ENCODE measurements at places on chromosomes 16 and 17. TPM values are rescaled to one million over a fixed set of nuclear protein-coding genes. Genes with fewer than 3 reads are reported as not detected.

GRCh38 chr17:4631836-4632580 lies 9.5 kb downstream of the ALOX15 start:
- H3K4me3 ChIP-seq, result no peak overlapping the region
- peaks cover 16% of the 10 kb centered on the region for H3K27me3 ChIP-seq
- peaks cover 5% of the 10 kb centered on the region for H3K4me1 ChIP-seq
- H3K36me3 ChIP-seq, result no peaks in the 10 kb centered on the region

CISD3 gene
- 4.7 TPM for total RNA-seq

ANKRD40CL gene
- total RNA-seq, result not detected

- peaks cover 38% of the 10 kb centered on the region for H3K4me1 ChIP-seq
- H3K36me3 ChIP-seq, result no peaks in the 10 kb centered on the region
- peak; percentile 29 for DNase-seq
- H3K27ac ChIP-seq, result no peak overlapping the region
- no peak overlapping the region for H3K4me3 ChIP-seq
- no peaks in the 10 kb centered on the region for H3K27me3 ChIP-seq
Observed at GRCh38 chr17:66667491-66668030, 167.4 kb upstream of the CACNG5 start.

Measured in CD4-positive, alpha-beta T cell (primary cell).